GM19239 (cell line): ENCODE measurements at places on chromosomes 5 and 9.

GRCh38 chr9:70672161-70672649 is 257.7 kb upstream of the KLF9 start:
- no peak for DNase-seq

- no peak for DNase-seq
Observed at GRCh38 chr9:76521906-76522305, 62.9 kb downstream of the GCNT1 start.

GRCh38 chr9:131393622-131394463 is at the start of gene PRRC2B:
PRRC2B (plus strand) TSS chr9:131394086; CDS start chr9:131430145, 36,059 bp downstream.
- DNase-seq = peak; percentile 89

- DNase-seq = no peak
Observed at GRCh38 chr5:55636683-55637082, 75.4 kb downstream of the SLC38A9 start.
